ENCODE measurements at places on chromosomes 4 and X. TPM values are rescaled to one million over a fixed set of nuclear protein-coding genes. Genes with fewer than 3 reads are reported as not detected.

ZCCHC12 gene
- total RNA-seq, result not detected

CXorf65 gene
- total RNA-seq, result not detected

OPN1MW2 gene
- total RNA-seq, result not detected

TFDP3 gene
- not detected for total RNA-seq

ADRA2C gene
- total RNA-seq, result not detected

CCKAR gene
- not detected for total RNA-seq

NRK gene
- total RNA-seq, result 16.9 TPM

GPC3 gene
- total RNA-seq, result 3.5 TPM

CPZ gene
- total RNA-seq, result 0.91 TPM

CDS1 gene
- 0.56 TPM for total RNA-seq

NUDT11 gene
- 11.4 TPM for total RNA-seq

CC2D2A gene
- 17.8 TPM for total RNA-seq

FREM3 gene
- total RNA-seq, result not detected

SORCS2 gene
- total RNA-seq, result 0.52 TPM

GYPB gene
- not detected for total RNA-seq

PDLIM3 gene
- total RNA-seq, result 15.9 TPM

AR gene
- 3.6 TPM for total RNA-seq

Measured in epithelial cell of alveolus of lung (primary cell).